ENCODE measurements at places on chromosomes 13 and 19. TPM values are rescaled to one million over a fixed set of nuclear protein-coding genes. Genes with fewer than 3 reads are reported as not detected.

DNA sequence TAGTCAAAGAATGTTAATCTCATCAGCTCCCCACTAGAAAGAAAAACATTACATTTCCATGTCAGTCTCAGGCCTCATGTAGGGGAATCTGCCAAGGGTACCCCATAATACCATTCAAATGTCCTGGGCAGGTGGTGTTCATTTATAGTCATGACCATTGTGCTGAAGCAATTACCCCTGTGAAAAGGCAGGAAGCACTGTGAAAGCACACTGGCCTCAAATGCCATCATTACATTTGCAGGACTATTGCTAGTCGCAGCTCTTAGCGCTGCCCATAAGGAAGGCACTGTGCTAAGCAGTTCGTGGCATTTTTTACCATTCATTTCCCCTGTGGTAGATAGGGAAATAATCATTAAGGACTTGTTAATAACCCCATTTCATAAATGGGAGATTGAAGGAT, 109.0 kb downstream of the LHFPL6 start:
- no peak for DNase-seq

GRCh38 chr19:45677351-45678230, 9.6 kb downstream of the GIPR start:
- DNase-seq, result peak; percentile 51

GRCh38 chr13:47813718-47814117, 187.4 kb downstream of the SUCLA2 start:
- no peak for DNase-seq

DNA sequence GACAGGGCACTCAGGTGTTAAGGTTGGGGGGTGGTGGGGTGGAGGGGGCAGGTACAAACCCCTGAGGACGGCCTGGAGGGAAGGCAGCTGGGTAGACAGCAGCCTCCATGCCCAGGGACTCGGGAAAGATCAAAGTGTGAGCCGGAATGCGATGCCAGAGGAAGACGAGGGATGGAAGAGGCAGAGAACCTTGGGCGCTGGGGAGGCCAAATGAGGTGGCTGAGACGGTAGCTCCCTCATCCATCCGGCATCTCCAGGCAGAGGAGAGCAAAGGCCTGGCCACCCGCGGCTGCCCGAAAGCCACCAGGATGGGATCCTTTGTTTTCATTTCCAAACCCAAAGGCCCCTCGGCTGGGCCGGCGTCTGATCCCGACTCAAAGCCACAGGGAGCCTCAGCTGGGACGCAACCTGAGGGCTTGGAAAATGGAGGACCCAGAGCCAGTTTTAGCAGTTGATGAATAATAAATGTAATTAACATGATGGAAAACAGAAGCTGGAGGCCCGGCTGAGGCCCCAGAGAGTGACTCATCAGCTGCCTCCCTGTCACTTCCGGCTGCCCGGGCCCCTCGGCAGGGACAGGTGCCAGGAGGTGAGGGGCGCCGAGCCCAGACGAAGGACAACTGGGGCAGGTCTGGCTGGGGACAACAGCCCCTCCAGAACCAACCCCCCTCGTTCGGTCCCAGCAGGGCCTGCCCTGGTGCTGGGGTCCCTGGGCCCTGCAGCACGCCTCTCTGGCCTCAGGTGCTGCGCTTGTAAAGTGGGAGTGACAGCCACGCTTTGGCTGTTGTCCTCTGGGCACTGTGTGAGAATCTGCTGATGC, 61.6 kb downstream of the CEBPG start:
- no peak for DNase-seq

GRCh38 chr19:41222240-41222639, 3.2 kb downstream of the AXL start:
- no peak for DNase-seq

DNA sequence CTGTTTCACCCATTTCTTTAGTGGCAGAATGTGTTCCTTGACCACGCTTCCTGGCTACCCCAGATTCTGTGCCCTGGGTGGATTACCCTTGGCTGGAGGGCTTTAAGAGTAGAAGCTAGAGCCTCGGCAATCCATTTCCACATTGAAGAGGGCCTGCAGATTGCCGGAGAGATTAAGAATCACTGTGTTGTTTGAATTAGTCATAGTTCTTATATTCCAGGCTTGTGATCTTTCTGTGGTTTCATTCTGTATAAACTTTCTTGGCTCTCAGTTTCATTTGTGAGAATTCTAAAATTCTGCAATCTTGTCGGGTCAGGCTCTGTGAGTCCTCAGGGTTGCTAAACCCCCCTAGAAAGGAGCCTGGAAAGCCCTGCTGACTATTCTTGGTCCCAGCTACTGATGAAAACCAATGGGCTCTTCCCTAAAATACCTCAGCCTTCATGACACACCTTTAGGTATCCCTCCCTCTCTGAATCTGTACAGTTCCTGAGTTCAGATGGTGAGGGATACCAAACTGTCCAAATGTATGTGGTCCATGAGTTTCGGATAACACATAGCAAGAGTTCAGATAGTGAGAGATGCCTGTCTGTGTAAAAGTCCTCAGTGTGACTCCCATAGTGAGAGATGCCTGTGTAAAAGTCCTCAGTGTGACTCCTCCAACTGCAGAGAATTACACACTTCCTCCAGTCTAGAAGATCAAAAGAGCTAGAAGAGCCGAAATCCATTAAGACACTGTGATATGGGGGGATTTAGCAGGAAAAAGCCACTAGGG, 4.3 kb downstream of the PHF11 start:
- no peak for DNase-seq

DNA sequence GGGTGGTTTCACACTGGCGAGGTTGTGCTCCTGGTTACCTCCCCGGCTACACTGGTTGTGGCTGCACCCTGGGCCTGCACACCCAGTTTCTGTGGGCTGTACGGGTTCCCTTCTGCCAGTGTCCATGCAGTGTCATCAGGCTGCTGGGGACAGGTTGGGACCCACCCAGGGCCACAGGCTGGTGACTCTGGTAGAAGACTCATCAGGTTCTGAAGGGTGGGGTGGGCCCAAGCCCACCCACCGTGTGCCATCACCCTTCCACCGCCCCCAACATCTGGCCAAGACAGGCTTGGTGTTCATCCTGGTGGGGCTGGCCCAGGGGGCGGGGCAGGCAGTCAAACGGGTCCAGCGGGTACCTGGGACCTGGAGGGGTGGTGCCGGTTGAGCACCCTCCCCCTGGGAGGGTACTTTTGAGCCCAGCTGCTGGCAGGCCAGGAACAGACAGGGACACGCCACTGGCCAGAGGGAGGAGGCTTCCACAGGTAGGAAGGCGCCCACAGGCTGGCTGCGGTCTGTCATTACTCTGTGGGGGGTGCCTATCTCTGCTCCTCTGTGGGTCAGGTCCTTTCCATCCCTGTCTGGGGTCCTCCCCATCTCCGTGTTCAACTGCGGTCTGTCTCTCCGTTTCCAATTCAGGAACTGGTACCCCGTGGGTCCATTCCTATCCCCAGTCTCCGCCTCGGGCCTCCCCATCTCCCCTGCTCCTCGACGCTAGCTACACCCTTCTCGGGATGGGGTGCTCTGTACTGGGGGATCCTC, at the start of gene RNF225:
RNF225 (plus strand) TSS at position 437 of the 759 bp plus-strand sequence. CDS start 434 bp downstream, outside the sequence.
- DNase-seq, result no peak

- DNase-seq, result no peak
These were observed 10.6 kb downstream of the CD70 start for GRCh38 chr19:6580313-6580712.

GRCh38 chr19:45348367-45349125, 8.0 kb downstream of the KLC3 start:
- no peak for DNase-seq

DNA sequence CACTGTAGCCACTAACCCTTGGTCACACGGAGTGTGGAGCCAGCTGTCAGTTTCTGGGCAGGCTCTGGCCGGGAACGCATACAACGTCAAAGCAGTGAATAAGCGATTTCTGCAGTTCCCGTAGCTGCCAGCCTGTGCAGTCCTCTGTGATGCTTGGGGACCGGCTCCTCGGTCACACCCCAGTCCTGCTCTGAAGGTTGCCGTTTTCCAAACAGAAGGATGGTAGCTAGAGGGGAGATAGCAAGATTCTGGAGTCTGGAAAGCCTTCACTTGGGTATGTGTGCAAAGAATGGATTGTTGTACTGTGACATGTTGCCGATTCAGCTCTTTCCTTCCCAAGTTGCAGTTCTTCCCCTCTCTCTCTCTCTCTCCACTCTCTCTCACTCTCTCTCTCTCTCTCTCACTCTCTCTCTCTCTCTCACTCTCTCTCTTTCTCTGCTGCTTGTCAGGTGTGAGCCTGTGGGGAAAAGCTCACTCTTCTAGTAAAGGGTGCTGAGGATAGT, 38.7 kb upstream of the C1QTNF9 start:
- DNase-seq, result peak; percentile 66

- no peak for DNase-seq
These were observed 2.5 kb downstream of the COX6B1 start for GRCh38 chr19:35650581-35650980.

- DNase-seq, result peak; percentile 67
These were observed 5.8 kb downstream of the PPP1R37 start for GRCh38 chr19:45098521-45099466.

GRCh38 chr13:73849292-73849691, 284.9 kb downstream of the KLF12 start:
- DNase-seq, result no peak

DNA sequence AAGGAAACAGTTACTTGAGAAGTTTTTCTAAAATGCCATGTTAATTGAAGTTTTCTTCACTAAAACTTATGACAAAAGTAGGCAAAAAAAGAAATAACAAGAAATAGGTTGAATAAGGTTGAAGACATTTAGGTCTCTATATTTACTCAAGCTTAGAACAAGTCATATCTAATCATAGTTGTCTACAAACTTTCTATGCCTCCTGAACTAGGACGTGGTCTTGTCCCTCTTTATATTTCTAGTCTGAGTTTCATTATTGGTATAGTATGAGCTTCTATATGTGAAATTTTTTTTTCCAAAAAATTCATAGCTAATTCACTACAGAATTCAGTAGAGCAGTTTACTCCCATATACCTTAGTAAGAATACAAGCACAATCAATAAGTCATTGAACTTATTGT, 836.4 kb downstream of the SLITRK6 start:
- DNase-seq, result no peak

GRCh38 chr19:3477951-3478350, 2.4 kb downstream of the SMIM24 start:
- no peak for DNase-seq

- DNase-seq, result no peak
These were observed 258.5 kb downstream of the DLEU7 start for GRCh38 chr13:50584856-50585580.

DNA sequence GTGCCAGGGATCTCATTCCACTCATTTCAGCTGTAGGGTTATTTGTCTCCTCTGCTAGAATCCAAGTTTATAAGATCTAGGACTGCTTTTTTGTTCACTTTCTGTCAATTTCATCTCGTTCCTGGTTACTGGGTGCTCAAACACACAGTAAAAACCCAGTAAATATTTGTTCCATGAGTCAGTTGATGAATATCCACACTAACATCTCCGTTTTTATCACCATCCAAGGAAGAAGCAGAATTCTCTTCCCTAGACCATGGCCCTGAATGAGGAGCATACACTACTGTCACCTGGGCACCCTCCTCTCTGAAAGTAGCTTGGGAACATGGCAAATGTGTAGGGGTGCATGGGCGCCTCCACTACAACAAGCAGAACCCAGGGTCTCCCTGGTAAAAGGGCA, 390.8 kb downstream of the FOXO1 start:
- DNase-seq, result no peak

DNA sequence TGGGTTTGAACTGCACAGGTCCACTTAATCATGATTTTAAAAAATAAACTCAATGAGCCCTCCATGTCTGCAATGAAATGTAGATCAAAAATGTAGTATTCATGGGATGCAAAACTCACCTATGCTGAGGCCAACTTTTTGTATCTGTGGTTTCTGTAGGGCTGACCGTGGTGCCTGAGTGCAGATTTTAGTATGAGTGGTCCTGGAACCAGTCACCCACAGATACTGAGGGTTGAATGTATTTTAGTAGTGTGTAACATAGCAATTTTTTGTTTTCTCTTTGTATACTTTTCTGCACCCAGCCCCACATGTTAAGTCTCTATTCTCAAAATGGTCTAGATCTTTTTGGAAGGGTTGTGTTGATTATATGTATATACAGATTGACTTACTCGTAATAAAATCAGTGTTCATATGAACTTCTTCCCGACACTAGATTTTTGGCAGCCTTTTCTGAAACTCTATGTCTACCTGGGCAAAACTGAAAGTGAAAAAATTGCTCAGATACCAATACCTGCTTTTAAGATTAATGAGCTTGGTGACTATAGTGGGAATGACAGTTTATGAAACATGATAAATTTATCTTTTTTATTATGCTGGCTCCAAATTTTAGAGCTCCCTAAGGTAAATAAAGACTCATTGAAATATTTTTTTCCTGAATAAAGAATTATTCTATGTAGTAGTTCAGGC, 51.6 kb downstream of the DNAJC15 start:
- no peak for DNase-seq

The TYROBP gene
- 3.1 TPM for total RNA-seq

The EPS8L1 gene
- 0.62 TPM for total RNA-seq

The ZNF285 gene
- 36.3 TPM for total RNA-seq

The MRPL54 gene
- 16.8 TPM for total RNA-seq

The ITGBL1 gene
- total RNA-seq, result 1.1 TPM

The RXFP2 gene
- not detected for total RNA-seq

The ZNF506 gene
- 69.3 TPM for total RNA-seq

The CEACAM16 gene
- total RNA-seq, result not detected

The SMAD9 gene
- 20.1 TPM for total RNA-seq
